Activated B cell treated with CpG ODN at 0.5 μM for 24 hours (primary cell): ENCODE measurements at places on chromosomes 6 and 20.

DNA sequence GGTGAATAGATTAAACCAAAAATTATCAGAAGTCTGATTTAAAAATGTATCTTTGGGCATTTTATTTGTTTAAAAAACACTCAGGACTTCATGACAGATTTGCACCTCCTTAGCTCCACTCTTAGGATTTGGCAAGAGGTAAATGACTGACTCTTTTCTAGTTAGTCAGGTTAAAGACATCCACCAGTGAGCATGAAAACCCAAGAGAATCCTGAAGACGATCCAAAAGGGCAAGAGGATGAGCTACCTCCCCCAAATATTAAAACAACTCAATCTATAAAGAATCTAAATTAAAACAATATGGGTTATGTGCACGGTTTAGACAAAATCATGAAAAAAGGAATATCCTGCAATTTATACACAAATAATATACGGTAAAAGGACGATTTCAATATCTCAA is 89.4 kb upstream of the OPRM1 start:
- no peak for DNase-seq

DNA sequence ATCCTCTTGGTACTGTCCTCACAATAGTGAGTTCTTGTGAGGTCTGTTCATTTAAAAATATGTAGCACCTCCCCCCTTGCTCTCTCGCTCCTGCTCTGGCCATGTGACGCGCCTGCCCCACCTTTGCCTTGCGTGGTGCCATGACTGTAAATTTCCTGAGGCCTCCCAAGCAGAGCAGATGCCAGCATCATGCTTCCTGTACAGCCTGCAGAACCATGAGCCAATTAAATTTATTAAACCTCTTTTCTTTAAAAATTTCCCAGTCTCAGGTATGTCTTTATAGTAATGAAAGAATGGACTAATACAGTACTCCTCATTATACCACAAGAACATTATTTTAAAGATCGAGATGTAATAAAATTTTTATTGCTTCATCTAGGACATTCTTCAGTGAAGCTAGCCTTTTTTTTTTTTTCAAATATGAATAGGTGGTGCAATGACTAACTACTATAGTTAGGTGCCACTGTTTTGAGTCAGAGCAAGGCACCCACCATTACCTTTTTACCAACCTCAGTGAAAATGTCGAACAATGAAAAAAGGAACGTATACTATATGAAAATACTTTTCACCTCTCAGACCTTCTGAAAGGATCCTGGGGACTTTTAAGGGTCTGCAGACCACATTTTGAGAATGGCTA is 191.1 kb upstream of the SGK1 start:
- DNase-seq: no peak

DNA sequence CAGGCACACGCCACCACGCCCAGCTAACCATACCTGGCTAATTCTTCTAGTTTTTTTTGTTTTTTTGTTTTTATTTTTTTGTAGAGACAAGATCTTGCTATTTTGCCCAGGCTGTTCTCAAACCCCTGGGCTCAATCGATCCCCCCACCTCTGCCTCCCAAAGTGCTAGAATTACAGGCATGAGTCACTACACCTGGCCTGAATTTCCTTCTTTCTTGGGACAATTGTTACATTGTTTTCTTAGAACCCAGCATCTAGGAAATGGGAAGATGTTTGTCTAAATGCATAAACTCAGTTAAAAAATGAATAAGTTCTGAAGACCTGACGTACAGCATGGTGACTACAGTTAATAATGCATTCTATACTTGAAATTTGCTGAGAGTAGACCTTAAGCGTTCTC is 10.8 kb upstream of the AGPAT4 start:
- DNase-seq: no peak

DNA sequence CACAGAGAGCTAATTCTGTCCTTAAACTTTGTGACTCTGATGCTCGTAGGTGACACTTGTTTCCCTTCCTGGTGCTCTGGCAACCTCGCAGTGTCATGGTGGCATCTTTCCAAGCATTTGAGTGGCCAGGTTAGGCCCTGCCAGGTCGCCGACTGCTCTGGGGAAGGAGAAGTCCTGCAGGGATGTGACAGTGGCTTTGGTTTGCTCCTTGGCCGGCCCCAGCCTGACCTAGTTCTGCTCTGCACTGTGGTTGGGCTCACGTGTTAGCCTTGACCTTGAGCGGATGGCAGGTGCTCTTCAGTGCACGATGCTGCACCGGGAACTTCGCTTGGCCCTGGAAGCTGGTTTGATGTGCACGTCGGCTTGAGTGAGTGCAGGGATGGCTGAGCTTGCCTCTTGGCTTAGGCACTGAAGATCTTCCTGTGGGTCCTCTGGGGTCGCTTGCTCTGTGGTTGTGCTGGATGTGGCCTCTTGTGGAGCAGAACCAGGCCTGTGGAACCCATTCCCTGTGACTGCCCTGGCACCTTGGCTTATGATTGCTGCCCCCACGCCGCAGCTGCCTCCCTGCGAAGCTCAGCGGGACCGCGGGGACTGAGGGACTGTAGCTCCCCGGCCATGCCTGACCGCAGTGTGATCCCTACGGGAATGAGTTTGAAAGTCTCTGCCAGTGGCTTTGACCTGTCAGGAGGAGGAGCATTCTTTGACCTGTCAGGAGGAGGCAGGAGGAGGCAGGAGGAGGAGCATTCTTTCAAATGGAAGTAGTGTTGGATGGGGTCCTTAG is 8.7 kb downstream of the OSBPL2 start:
- DNase-seq: no peak

GRCh38 chr6:24195836-24196597 is 70.0 kb downstream of the NRSN1 start:
- DNase-seq: no peak

GRCh38 chr6:36924131-36924530 is 30.4 kb upstream of the PI16 start:
- no peak for DNase-seq

DNA sequence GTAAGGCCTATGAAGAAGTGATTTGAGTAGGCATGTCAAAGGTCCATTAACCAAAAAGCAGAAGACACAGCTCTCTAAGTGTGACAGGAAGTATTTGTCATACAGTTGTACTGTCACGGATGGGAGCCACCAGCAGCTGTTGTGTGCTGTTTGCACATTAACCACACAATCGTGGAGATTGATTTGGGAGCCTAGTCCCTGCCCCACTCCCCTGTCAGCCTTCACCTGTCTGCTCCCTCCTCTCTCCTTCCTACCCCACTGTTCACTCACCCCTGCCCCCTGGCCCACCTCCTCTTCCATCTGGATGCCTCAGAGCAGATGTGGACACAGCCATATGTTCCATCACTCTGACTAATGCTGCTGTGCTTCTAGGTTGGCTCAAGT is 124.7 kb upstream of the SPACA1 start:
- peak; percentile 39 for DNase-seq

- DNase-seq: no peak
Measured at GRCh38 chr6:149234051-149234962, 83.2 kb upstream of the TAB2 start.

DNA sequence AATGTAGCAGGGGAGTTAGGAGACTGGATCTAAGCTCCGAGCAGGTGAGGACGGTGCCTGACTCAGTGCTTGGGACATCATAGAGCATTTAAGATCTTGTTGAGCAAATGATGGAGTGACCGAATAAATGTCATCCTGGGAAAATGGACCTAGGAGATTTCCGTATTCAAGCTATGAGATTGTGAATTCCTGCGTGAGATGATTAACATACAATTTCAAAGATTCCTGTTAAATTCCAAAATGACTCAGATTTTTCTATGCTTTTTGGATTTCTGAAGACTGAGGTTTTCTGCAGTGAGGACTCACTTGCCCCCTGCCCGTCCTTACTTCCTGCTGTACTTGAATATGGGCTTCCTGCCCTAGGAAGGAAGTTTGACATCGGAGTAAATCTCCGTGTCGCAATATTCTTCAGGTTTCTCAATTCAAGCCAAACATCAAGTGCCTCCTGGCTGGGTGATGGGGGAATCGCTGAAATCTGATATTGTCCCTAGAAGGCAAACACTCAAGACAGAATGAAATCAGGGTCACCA is 5.2 kb downstream of the SYTL3 start:
- no peak for DNase-seq

DNA sequence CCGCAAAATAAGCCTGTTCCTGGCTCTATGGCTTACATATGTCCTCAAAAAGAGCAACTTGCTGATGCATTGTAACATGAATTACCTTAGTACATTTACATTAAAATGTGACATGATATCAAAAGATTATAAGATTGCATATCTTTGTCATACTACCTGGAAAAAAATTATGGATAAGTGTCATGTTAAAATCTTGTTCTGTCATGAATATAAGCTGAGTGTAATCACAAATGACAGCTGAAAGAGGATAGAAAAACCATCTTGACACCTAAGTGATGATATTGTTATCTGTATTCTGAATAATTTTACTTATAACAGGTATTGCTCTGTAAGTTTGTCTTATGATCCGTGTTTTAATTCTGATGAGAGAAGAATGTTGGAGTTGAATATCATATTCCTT is 503.0 kb upstream of the RNF217 start:
- no peak for DNase-seq

- DNase-seq: no peak
Measured at GRCh38 chr6:26377719-26378118, 5.2 kb upstream of the BTN2A2 start.

GRCh38 chr6:39086294-39086693 is 28.7 kb downstream of the SAYSD1 start:
- no peak for DNase-seq

- DNase-seq: no peak
Measured at GRCh38 chr6:150207931-150208570, 65.2 kb downstream of the PPP1R14C start.

- DNase-seq: no peak
Measured at GRCh38 chr20:34055290-34055689, 56.8 kb downstream of the EIF2S2 start.

DNA sequence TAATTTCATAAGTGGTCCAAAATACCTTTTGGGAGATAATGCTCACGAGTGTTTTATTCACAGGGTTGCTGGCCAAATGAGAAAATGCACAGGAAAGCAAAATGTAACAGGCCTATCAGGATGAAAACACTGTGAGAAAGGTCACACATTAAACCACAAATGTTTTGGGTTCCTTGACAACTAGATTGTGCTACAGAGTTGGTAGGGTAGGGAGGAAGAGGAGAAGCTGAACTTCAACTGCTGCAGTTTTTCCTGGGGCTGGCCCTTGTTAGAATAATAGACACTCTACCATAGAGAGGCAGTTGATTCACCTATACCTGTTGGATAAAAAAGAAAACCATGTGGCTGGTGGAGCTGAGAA is 28.1 kb upstream of the PAQR8 start:
- DNase-seq: no peak
